NCI-H2081 treated with DMSO at 0.1 percent for 48 hours (cell line): ENCODE measurements at places on chromosomes 7 and 10.

- no peak for DNase-seq
Observed at GRCh38 chr7:128727239-128727638, 11.9 kb upstream of the CALU start.

DNA sequence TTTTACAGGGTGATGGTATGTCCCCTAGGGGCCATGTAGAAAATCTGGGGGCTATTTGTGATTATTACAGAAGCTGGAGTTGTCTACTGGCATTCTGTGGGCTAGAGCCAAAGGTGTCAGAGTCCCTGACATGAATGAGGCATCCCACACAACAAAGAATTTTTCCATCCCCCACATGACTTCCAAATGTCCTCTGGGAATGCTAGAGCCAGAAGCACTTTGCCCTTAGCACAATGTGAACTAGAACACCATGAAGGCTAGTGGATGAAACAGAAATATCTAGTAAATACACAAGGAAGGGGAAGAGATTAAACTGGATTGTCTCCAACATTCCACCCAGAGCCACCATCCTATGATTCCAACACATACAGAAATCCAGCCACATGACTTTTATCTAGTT is 46.9 kb downstream of the FAM13C start:
- DNase-seq, result no peak

DNA sequence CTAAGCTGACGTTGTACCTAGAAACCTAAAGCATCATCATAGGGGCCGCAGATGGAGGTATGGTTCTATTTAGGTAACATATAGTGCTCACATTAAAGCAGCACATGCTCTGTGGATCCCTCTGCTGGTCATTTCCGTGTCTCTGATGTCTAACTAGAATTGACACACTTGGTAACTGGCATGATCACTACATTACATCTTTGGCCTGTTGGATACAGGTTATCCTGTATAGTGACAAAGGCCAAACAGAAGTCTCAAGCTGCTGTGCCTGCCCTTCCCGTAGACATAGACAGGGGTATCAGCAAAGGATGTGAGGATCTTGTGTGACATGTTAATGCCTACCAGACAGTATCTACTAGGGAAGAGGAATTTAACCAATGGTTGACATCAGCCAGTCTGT is 51.2 kb downstream of the KIF5B start:
- no peak for DNase-seq

- DNase-seq, result no peak
Observed at GRCh38 chr7:132065193-132065988, 509.0 kb upstream of the PODXL start.

- no peak for DNase-seq
Observed at GRCh38 chr7:1610013-1610677, 40.3 kb upstream of the PSMG3 start.

DNA sequence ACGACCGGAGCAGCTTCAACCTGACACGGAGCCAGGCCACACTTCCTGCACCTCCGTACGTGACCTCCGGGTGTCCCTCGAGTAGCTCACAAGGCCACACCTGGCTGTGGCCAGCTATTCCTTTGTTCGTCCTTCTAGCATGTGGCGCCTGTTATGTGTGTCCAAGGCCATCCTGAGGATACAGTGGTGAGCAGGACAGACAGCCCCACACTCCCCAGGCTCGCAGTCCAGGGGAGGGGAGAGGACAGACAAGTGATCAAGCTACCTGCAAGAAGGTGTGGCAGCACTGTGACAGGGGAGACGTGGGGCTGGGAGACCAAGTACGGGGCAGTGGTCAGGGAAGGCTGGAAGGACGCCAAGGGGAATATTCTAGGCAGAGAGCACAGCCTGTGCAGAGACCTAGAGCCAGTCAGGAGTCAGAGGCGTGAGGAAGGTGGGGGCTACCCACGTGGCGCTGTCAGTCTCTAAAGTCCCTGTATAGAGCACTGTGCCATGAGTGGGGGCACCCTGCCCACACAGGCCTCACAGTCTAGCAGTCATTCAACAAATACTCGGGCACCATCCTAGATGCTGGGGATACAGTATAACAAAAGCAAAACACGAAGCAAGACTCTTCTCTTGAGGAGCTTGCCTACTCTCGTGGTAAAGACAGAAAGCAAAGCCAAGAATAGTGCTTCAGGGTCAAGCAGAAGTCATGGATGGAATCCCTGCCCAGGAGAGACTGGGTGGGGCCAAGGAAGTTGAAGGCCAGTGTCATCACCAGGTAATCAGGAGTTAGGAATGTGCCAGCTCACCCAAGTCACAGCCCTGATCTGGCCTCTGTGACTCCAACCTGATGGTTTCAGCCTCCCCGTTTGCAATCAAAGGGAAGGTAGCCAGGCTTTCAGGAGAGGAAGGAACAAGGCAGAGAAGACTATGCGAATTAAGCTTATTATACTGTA is 58.6 kb downstream of the PROSER2 start:
- no peak for DNase-seq

- DNase-seq, result no peak
Observed at GRCh38 chr7:43954524-43955228, 28.4 kb downstream of the UBE2D4 start.

DNA sequence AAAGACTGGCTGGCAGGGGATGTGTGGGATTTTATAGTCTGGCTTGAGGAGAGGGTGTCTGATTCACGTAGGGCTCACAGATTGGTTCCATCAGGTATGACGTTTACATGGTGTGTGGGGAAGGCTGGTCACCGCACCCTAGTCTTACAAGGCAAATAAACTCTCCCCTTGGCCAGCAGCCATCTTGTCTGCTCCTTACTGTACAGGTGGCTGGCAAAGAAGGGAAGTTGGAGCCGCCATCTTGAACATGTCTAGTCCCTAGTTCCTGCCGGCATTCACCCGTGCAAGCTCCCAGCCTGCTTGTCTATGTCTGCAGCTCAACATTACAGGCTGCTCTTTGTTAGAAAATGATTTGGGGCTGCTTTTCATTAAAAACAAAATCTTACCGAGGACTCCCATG is 97.6 kb downstream of the RAMP3 start:
- no peak for DNase-seq

GRCh38 chr10:102225646-102226541 is at the start of gene ELOVL3:
TSS of gene ELOVL3 (plus strand) at chr10:102226299. CDS start at chr10:102226549, 250 bp downstream.
- DNase-seq, result peak; percentile 19

GRCh38 chr10:112807013-112807412 is 143.0 kb upstream of the TCF7L2 start:
- no peak for DNase-seq

- no peak for DNase-seq
Observed at GRCh38 chr7:47179812-47180515, 401.9 kb downstream of the TNS3 start.

GRCh38 chr7:127713758-127714157 is 61.8 kb downstream of the SND1 start:
- no peak for DNase-seq

GRCh38 chr7:66758950-66759628 is 18.6 kb downstream of the RABGEF1 start:
- DNase-seq, result no peak

GRCh38 chr7:132407764-132408163 is 168.5 kb downstream of the PLXNA4 start:
- no peak for DNase-seq

GRCh38 chr10:113386005-113386404 is 166.8 kb upstream of the HABP2 start:
- DNase-seq, result no peak

GRCh38 chr7:14197280-14197679 is 207.8 kb upstream of the ETV1 start:
- DNase-seq, result peak; percentile 79

DNA sequence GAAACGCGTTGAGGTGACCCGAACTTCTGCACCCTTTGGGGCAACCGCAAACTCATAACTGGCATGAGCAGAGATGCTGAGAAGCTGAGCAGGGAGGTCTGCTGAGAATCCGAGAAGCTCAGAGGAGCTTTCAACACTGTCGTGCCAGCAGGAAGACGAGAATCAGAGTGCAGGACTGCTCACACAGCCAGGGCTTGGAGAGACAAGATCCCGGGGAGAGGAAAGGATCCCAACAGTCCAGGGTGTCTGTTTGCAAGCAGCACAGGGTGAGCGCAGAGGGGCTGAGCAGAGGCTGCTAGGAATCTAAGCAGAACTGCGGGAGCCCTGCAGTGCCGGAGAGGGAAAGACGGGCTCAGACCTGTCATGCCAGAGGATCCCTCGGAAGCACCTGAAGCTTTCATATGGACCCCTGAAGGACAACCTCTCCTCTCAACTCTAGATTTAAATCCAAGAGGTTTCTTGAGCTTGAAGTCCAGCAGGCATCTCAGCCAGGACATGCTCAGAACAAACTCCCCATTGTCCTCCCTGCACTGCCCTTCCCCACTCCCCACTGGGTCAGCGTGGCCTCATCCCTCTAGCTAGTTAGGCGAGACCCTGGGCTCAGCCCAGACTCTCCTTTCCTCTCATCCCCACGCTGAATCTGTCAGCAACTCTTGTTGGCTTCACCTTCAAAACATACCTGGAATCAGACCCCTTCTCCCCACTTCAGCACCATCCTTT is 40.7 kb downstream of the FOXL3 start:
- no peak for DNase-seq

DNA sequence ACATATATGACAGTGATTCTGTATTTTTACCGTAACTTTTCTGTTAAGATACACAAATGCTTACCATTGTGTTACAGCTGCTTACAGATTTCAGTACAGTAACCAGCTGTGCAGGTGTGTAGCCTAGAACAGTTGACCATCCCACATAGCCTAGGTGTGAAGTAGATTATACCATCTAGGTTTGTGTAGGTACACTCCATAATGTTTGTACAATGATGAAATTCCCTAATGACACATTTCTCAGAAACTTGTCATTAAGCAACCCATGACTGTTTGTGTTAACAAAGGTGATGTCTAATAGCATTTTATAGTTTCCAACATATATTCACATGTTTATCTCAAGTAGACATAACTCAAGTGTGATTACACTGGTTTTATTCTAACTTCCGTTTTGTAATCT is 218.5 kb downstream of the PLXDC2 start:
- DNase-seq, result no peak

- DNase-seq, result no peak
Observed at GRCh38 chr7:1049006-1049741, 4.8 kb downstream of the GPR146 start.

GRCh38 chr10:1709161-1709560 is 28.2 kb downstream of the ADARB2 start:
- no peak for DNase-seq
